ENCODE measurements at places on chromosomes 3 and 15.

DNA sequence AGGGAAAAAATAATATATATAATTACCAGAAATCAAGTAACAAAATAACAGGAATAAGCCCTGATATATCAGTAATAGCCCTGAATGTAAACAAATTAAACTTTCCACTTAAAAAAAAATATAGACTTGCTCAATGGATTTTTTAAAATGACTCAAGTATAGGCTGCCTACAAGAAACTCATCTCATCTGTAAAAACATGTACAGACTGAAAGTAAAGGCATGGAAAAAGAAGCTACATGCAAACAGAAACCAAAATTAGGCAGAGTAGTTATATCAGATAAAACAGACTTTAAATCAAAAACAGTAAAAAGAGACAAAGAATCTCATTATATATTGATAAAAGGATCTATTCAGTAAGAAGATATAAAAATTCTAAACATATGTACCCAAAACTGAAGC, 82.4 kb upstream of the STT3B start:
- no peak for DNase-seq

DNA sequence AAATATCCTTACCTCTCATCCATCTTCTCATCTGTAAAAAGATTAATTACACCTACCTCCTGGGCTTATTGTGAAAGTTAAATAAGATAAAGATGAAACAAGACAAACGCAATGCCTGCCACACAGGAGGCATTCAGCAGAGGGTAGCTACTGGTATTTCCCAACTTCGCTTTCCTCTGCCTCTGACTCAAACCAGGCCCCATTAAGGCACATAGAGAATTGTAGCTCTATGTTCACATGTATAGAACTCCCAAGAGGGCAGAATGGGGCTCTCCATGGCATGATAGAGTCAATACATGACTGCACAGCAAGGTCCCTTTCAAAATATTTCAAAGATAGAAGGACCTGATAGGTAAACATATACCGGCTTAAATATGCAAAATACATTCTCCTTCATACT, 1.4 kb downstream of the LYSMD2 start:
- no peak for DNase-seq

- DNase-seq = no peak
Observed at GRCh38 chr15:32838820-32839219, 121.0 kb downstream of the GREM1 start.

DNA sequence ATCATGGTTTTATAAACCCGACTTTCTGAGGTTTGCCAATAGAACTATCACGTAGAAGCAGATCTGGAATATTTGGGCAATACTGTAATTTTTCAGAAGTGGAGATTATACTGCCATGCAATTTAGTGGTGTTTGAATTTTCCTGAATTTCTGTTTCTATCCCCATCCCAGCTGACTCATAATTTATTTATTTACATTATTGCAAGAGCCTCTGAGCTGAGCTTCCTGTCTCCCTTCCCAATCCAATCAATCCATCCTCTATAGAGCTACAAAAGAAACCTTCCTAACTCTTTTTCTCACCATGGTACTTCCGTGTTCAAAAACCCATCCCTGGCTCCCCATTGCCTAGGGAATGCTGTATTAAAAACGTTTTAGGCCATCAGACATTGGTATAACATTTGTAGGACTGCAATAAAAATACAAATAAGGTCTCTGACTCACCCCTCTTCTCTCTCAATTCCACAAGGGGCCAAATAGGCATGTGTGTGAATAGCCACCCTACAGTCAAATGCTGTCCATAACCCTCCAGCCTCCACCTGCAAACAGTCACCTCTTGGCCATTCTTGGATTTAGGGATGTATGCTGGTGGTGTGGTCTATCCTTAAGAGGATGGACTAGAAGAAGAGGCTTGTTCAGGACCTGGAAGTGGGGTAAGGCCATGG, 190.7 kb downstream of the CD47 start:
- no peak for DNase-seq

DNA sequence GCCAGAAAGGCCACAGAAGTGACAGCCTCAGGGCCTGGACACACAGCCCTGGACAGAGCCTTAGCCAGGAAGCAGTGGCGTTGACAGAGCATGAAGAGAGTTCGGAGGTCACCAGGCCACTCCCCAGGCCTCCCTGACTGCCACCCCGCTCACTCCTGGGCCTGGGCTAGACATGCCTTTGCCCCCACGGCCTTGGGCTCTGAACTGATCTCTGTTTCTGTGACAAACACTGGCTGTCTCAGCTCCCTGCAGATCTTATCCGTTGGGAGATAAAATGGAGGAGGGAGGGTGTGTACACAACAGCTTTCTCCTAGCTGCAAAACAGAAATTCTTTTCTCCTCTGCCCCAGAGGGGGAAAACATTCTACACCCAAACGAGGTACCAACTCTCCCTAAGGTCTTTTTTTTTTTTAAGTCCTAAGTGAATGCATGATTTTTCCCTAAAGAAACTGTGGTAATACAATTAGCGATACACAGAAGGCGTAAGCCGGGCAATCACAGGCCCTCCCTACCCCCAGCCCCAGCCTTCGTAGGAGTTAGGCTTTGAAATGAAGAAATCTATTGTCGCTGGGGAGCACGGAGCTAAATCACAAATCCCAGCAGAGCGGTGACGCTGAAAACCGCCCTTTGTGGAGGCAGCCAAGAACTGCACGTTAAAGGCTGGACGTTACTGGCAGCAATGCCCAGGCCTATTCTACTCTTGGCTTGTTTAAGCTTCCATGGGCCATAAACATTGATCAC, 45.0 kb downstream of the SRGAP3 start:
- no peak for DNase-seq

GRCh38 chr15:33132722-33133345, 61.7 kb downstream of the FMN1 start:
- DNase-seq = no peak

GRCh38 chr3:195270079-195270816, 711 bp downstream of the XXYLT1 start:
- DNase-seq = peak; percentile 26

DNA sequence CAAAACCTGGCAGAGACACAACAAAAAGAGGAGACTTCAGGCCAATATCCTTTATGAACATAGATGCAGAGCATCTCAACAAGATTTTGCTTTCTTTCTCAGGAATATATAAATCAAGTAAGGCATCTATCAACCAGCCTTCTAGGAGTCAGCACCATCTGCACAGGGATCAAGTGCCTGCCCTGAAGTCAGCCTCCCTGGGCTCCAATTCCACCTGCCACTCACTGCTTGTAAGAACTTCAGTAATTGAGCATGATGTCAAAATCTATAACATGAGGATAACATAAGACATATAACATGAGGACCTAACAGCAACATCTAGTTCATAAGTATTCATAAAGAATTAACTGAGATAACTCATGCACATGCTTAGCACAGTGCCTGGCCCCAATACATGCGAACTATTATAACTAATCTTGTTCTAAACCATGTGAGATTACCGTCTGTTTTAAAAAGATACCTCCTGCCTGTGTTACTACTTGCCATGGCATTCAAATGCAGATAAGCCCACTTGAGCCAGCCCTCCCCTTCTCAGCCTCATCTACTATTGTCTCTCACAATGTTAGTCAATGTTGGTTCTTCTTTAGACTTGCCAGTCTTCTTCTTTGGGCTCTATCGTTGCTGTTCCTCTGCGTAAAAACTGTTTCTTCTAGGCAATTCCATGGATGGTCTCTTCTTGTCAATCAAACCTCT, 91.6 kb downstream of the PLD1 start:
- no peak for DNase-seq

GRCh38 chr3:47824541-47825473, 21.9 kb downstream of the DHX30 start:
- peak; percentile 64 for DNase-seq

DNA sequence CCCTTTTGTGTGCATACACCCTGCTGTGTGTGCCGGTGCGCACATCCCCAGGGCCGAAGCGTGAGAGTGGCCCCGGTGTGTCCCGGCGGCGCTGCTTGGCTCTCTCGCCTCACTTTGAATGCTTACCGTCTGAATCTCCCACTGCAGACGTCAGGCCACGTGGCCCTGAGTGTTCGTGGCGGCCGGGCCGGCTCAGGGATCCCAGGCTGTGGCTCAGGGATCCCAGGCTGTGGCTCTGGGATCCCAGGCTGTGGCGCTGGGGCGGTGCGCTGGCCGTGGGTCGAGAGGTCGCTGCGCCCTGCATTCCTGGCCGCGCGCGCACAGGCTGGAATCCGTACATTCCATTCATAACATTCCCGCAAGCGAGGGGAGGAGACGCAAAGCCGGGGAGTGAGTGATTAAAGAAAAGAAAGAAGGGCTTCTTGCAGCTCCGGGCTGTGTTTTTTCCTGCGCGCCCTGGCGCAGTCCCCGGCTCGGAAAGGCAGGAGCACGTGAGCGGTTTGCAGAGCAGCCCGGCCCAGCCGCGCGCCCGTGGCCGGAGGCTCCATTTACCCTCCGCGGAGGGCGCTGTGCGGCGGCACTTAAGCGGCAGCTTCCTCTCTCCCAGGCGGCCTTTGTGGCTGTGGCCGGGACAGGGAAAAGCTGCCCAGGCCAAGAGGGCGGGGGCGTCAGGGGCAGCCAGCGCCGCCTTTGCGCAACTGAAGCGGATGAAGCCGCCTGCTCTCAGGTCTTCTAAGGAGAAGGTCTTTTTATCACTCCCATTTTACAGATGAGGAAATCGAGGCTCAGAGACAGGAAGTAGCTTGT, 87.0 kb upstream of the ALDH1L1 start:
- DNase-seq = no peak

DNA sequence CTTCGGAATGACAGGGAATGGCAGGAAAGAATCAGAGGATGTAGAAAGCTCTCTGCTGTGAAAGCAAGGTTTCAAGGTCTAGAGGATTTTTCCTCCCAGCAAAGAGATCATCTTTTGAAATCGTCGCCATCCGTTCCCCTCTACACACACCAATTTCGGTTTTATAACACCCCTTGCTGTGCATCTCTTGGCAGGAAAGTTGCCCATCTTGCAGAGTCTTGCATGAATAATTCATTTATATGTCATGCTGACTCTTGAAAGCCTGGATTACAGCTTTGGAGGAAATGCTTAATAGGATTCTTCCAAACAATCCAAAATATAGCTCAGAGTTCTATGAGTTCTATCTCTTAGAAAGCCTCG, 262.7 kb downstream of the CHL1 start:
- no peak for DNase-seq

DNA sequence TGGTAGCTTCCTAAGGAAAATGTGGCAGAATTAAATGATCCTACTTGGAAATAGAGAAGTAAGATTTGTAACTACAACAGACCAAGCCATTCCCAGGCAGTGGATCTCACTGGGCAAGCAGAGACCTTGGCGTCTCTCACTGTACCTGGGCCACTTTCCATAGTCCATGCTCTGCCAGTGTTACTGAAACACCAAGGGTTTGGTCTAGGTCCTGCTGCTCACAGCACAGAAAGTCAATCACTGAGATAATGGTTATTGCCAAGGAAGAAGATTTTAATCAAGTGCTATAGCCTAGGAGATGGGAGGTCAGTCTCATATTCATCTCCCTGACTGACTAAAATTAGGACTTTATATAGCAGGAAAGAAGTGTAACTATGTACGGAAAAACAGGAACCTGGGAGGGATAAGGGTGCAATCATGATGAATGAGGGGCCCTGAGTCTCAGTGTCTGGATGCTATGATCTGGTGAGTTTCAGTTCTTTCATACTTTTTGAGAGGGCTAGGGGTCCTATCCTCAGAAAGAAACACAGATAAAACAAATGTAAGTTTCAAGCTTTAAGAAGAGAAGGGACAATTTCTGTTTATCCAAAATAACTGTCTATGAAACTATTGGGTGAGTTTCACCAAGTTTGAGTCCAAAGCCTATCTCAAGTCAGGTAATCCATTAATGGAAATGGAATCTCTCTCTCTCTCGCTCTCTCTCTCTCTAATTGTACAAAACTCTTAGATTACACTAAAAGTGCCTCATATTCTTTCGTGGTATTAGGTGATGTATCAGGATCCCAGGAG, 20.6 kb downstream of the GPR15 start:
- DNase-seq = no peak

- DNase-seq = no peak
Observed at GRCh38 chr3:112085735-112086075, 484 bp upstream of the C3orf52 start.

- DNase-seq = no peak
Observed at GRCh38 chr15:56913670-56914069, 4.8 kb upstream of the TCF12 start.

GRCh38 chr3:71111784-71112440, 471.6 kb downstream of the FOXP1 start:
- no peak for DNase-seq

- no peak for DNase-seq
Observed at GRCh38 chr3:57383406-57383805, 90.9 kb upstream of the ASB14 start.

- no peak for DNase-seq
Observed at GRCh38 chr3:192068464-192069254, 607.7 kb downstream of the PYDC2 start.

- no peak for DNase-seq
Observed at GRCh38 chr15:39431376-39431775, 149.5 kb upstream of the THBS1 start.
